ENCODE measurements at places on chromosomes 5 and 9.

DNA sequence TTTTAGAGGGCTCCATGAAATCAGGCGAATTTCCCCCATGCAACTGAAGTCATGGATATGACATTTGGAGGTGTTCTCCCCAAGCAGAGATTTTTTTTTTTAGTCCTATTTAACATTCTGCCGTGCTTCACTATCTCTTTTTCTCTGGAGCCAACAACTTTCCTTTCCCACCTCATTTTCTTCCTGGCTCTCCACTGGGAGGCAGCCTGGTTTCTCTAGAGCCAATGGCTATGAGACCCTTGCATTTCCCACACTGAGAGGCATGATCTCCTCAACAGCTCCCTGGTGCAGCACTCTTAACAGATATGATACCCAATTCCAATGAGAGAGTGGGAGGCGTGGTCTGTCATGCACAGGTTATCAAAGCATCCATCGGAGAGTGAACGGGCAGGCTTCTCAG is 310.8 kb downstream of the DRD1 start:
- DNase-seq: no peak

GRCh38 chr9:115689331-115689730 is 464.3 kb upstream of the PAPPA start:
- no peak for DNase-seq

- DNase-seq: no peak
These were observed 50.9 kb upstream of the HSPB3 start for GRCh38 chr5:54404568-54404967.

GRCh38 chr5:142235870-142236672 is 88.8 kb downstream of the SPRY4 start:
- DNase-seq: no peak

GRCh38 chr5:146799671-146800070 is 78.9 kb downstream of the PPP2R2B start:
- no peak for DNase-seq

DNA sequence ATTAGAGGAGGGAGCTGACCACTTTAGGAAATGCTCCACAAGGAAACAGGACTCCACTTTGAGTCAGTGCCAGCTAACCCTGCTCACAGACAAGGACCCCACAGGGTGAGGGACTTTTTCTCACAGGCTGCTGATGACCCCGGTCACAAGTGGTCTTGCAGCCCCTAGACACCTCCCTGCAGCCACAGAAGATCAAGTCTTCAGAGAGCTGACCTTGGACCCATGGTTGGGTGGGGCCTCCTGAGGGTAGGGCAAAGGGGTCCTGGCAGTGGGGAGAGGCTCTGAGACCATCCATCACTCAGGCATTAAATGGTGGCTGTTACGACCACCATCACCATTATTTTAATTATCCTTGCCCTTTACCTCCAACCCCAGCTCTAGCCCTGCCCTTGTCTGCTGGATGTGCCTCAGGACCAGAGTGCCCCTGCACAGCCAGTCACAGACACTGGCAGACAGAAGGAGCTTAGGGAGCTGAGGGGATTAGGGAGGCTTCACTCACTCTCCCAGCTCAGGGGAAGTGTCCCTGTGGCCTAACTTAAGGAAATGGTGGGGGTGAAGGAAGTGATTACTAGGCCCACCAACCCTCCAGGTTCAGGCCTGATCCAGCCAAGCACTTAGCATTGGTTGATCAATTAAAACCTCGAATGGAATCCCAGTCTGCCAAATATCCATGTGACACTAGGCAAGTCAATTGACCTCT is 1.6 kb downstream of the ACSL6 start:
- DNase-seq: no peak

GRCh38 chr9:109403766-109404320 is 83.0 kb upstream of the EPB41L4B start:
- no peak for DNase-seq

DNA sequence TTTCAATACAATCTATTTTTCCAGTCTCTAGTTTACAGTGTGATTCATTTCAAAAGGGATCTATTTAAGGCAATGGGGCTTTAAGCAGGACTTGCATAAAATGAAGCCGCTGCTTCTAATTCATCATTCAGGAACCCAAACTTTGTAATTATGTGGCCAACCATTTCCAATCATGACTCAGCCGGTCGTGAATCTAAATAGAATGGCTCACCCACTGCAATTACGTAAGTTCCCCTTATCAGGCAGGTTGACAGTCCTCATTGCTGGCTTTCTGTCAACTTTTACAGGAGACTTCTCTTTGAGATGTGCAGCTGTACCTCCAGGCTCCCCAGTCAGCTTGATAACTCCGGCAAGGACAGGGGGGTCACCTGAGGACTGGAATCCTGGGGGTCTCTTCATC is 152.8 kb upstream of the DAP start:
- no peak for DNase-seq

DNA sequence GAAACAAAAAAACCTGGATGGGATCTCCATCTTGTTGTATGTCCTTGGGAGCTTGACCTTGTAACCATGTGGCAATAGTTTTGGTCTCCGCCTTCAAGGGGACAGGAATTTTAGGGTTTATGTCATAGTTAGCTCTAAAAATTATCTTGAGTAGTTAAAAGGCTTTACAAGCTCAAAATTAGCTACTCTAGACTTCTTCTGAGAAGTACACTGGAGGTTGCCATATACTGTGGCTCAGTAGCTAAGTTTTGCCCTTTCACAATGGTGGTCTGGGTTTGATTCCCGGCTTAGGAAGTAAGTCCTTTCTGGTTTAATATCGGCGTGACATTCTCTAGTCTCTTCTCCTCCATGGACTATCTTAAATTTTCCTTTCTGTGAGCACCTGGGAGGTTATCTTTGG is 48.9 kb upstream of the DMAC1 start:
- DNase-seq: no peak

GRCh38 chr5:140223567-140223966 is 48.6 kb downstream of the CYSTM1 start:
- no peak for DNase-seq

GRCh38 chr5:146082798-146083197 is 22.6 kb downstream of the PLAC8L1 start:
- DNase-seq: no peak

- DNase-seq: no peak
These were observed 20.7 kb downstream of the ITGA2 start for GRCh38 chr5:53009816-53010215.

DNA sequence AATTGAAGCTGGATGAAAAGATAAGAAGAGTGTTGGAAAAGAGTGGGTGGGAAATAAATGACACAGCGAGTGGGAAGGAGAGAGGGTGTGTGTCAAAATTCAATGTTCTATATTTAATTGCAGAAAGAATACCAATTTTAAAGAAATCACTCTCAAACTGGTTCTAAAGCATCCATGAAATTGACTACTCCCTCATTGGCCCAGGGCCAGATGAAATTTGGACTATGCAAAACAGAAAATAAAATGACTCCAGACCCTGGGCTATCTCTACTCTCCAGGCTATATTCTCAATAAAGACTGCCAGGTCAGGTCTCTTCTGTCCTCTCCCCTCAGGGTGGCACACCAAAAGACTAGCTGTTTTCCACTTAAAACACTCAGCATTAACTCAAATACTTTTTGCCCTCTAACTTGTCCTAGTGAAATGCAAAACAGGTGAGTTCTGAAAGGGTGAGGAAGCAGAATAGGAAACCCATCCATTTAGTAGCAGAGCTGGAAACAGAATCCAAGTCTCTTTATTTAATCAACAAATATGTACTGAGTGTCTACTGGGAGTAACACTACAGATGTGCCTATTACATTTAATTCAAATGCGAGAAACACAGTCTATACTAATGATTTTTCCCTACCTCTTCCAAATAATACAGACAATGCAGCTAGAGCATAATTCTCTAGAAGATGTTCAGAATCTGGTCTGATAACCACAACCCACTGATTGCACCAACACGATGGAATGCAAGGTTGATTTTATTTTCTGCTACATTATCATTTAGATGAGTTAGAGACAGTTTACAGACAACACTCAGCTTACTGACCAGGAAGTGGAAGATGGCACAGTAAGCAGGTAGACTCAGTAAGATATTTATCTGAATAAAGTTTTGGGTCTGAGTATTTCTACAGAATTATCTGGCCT is 42.1 kb downstream of the EFCAB9 start:
- DNase-seq: no peak

GRCh38 chr9:18905883-18906629 is 127.0 kb downstream of the SAXO1 start:
- no peak for DNase-seq

DNA sequence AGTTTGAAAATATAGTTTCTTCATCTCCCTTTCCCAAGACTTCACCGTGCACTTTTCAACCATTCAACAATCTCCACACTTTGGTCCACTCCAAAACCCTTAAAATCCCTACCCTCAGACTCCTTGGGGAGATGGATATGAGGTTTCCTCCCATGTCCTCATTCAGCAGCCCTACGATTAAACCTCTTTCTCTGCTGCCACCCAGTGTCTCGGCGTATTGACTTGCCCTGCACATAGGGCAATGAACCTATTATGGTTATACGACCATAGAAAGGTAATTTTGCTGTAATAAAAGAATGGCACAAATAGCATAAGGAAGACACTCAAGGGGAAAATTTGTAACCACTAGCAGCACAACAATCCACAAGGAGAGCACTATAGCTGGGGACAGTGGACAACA is 803.5 kb downstream of the TLE1 start:
- DNase-seq: no peak

DNA sequence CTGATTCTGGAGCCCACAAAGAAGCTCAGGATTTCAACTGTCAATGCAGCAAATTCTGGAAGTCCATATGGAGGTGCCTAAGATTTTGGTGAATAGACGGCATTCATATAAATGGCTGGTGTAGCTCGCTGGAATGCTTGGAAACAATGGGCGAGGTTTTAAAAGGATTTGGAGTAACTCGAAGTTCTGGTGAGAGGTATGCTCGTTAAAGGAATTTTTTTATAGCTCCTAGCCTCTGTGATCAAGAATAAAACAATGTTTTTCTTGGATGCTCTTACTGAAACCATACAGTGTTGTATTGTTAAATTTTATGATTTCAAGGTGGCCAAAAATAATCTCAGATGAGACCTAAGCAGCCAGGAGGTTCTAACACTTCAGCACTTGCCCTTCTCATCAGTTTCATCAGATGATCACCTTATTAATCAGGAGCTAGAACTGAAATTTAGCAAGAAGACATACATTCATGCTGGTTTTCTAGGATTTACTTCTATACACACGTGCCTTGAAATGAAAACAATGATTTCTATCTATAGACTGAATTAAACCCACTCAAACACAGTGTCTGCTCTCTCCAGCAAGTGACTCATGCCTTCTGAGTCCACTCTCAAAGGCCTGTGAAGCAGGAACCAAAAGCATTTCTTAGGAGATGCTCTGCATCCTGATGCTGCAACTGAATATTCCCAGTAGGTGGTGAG is 79.2 kb downstream of the OTULIN start:
- no peak for DNase-seq

DNA sequence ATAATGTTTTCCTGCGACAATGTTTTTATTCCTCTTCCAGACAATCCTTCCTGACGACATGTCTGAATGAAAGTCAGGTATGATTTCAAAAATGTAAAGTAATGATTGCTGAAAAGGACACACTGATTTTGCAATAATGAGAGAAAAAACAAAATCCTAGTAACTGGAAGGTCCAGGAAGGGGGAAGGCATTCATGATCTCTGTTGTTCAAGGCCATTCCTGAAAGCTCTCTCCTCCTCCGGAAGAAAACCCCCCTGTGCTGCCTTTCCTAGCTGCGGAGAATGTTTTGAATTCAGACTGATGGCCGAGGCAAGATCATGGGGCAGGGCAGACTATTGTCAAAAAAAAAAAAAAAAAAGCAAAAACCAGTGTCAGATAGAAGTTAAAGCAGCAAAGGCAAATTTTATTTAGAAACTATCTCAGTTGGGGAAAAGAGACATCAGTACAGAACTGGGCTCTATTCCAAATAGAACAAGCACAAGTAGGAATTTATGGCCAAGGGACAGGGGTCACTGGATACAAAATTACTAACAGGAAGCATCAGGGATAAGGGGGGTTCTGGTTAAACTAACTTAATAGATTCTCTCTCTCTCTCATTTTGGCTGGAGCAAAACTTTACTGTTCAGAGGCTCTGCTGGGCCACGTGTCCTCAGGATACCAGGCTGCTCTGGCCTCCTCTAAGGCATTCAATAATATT is 36.5 kb upstream of the CTSV start:
- no peak for DNase-seq

DNA sequence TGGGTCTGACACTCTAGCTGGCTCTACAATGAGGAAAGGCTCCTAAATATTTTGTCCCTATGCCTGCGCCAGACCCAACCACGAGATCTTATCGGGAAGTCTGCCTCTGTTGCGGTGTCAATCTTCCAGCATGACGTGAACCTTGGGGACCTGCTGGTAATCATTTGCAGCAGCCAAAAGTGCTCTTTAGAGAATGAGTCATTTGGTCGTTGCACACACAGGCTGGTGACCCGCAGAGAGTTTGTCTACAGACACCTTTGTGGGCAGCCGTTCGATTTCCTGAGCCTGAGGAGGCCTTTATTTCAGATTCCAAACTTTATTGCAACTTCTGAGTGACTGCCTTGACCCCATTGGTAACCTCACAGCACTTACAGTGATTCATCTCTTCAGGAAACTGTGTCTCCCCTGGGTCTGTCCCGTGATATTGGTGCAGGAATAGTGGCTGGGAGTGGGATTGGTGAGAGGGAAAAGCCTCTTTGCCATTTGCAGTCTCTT is 326.1 kb downstream of the NSG2 start:
- DNase-seq: no peak

- no peak for DNase-seq
These were observed 17.4 kb upstream of the CAMSAP1 start for GRCh38 chr9:135924628-135925338.

DNA sequence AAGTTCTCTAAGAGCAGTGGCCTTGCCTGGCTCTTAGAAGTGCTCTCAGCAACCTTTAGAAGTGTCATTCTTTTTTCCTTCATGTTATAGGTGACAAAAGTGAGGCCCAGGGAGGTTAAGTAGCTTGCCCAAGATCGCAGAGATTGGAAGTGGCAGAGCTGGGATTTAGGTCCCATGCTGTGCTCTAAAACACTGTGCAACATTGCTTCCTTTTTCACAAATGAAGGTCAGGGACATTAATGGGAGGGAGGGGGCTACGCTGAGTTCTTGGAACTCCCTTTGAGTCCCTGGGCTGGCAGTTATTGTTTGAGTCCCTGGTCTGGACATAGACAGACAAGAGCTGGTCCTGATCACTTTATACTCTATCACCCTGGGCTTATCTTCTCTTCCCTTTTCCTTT is 45.3 kb downstream of the PAM start:
- DNase-seq: no peak

- no peak for DNase-seq
These were observed 29.9 kb downstream of the SKP1 start for GRCh38 chr5:134146651-134147518.

Data from DND-41 (cell line).